ENCODE measurements at places on chromosomes 2 and 18.

DNA sequence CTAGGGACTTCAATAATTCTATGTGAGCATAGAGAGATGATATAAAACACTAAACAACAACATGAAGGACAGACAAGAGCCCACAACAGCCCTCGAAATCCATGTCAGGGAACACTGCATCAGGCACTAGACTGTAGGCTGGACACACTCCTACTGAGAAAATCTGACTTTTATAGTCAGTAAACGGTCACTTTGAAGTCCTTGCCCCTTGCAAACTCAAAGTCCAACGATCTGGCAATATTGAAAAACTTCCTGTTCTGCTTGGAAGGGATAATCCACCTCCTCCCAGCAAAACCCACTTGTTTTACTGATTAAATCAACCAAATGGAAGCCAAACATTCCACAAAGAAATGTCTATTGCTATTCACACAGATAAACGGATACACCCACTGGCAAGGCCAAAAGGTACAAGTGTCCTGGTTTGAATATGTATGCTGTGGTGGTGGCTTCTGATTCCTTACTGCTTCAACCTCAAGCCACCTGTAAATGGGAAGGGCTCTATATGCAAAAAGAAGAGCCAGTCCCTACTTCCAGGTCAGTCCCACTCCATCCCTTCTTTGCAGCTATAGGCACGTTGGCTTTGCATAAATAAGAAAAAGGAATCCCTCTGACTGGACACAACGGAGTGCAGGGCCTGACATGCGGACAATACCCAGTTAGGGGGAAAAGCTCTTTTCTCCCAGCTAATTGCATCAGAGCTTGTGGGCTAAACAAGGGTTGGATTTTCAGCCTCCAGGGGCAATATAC, 56.6 kb downstream of the STK39 start:
- DNase-seq, result no peak

DNA sequence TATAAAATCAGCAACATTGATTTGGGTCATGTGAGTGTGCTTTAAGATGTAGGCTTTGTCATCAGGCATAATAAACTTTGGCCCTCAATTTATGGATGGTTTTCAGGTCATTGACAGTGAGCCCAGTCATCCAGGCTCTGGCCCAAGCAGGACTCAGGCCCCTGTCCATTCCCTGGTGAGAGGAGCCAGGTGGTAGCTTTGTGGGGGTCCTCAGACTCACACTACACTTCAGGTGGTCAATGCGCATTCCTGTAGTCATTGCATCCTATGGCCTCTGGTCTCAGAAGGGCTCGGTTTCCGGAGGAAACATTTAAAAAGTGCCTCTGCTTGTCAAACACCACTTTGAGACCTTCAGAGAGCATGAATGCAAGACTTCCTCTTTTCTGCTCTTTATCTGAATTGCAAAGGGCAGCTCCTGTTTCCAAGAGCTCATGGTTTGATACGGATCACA, 20.2 kb downstream of the LGALSL start:
- DNase-seq, result peak; percentile 33

GRCh38 chr18:36284671-36285295, 12.7 kb upstream of the FHOD3 start:
- peak; percentile 47 for DNase-seq

- peak; percentile 41 for DNase-seq
These were observed at the start of gene MERTK for GRCh38 chr2:111897924-111898702. MERTK (plus strand) TSS chr2:111898607; CDS start chr2:111898736, 129 bp downstream.

DNA sequence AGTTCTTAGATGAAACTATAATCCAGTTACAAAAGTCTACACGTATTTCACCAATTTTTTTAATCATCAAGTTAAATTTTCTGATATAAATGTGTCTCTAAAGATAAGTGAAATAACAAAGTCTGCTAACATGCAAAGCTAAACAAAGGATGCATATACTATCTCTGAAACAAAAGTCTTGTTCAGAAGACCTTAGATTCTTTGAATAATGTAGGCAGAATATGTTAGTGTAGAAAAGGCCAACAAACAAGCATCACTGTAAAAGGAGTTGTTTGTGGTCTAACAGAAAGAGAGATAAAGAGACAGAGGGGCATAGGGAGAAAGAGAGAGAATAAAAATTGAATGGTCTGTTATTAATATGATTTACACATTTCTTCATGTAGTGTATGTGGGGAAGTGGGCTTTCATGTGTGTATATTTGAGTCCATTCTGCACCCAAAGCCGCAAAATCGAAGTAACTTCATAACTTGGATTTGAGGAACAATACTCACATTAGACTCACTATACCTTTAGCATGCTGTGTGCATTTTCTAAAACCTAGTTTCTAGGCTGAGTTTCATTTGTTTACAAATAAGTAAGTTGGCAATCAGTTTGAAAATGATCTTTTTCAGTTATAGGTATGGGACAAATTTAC, 734.8 kb upstream of the REG3G start:
- no peak for DNase-seq

DNA sequence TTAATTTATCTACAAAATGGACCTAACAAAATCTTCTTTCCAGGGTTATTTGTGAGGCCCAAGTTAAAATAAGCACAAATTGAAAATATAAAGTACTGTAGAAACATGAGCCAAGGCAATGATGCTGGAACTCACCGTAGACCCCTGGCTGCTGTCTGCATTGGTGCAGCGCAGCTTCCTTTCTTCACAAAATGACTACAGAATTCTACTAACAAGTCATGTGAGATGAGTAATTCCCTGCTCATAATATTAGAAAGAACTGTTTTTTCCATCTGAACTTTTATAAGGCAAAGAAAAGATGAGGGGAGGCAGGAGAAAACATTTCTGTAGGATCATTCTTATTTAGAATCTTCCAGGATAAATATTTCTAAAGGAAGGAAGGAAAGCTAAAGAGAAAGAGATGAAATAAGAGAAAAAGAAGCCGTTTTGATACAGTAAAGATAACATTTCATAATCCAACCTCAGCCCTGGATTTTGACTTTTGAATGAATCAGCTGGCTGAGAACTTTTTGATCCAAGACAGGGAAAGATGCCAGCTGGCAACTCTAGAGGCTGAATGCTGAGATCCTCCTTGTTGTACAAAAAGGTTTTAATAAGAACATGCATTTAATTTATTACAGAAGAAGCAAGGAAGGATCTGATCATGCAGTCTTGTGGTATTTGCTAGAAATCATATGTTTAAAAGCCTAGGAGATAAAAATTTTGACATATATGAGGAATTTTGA, 183.9 kb upstream of the KLHL14 start:
- DNase-seq, result no peak

- peak; percentile 45 for DNase-seq
These were observed 62.2 kb downstream of the RBMS1 start for GRCh38 chr2:160431441-160431840.

- no peak for DNase-seq
These were observed 19.3 kb upstream of the MGAT5 start for GRCh38 chr2:134234535-134234934.

GRCh38 chr2:46985512-46985911, 69.9 kb upstream of the MCFD2 start:
- DNase-seq, result no peak

- DNase-seq, result no peak
These were observed 86.5 kb downstream of the INHBB start for GRCh38 chr2:120432293-120432975.

- no peak for DNase-seq
These were observed 157.0 kb upstream of the NDUFV2 start for GRCh38 chr18:8945514-8945913.

GRCh38 chr2:144350151-144350802, 169.6 kb downstream of the ZEB2 start:
- DNase-seq, result no peak

DNA sequence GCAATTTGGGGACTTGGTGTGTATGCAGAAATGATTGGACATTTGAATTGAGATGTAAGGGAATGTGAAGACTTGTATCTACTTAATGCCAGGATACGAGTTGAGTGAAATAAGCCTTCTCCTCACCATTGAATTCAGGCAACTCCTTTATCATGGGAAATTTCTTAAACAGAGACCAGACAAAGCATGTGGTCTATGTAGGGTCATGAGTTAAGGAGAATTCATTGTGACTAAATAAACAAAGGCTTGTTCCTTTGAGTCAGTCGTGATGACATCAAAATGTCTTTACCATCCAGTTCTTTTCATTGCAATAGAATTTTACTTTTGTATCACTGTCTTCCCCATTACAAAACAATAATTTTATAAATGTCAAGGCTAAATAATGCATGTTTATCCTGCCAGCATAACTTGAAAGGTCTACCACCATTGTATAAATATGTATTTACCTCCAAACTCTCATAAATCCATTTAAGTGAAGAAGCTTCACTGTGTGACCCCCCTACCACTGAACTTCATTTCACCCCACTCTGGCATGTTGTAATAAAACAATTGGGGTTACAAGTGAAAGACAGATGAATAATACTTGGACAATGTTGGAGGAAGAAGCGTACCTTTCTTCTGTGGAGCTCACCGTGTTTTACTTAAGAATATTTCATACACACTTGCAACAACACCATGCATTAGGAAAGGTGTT, 149.4 kb downstream of the EPHA4 start:
- no peak for DNase-seq

DNA sequence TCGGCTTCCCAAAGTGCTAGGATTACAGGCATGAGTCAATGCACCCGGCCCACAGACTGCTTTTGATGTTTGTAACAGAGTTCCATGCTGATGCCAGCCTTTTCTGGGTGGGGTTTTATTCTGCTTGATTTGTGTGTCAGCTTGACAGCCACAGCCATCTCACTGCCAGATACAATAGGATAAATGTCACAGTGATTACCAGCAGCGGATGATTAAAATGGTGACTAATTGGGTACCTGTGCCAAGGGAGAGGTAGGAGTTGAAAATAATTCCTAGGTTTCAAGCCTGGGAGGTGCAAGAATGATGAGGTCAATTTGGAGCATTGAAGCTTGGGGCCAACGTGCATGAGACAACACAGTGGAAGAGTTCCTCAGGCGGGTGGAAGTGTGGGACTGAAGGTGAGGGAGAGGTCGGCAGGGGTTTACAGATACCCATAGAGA, 39.4 kb downstream of the SH2D6 start:
- no peak for DNase-seq

GRCh38 chr2:82317012-82317411, 2012.5 kb upstream of the LRRTM1 start:
- DNase-seq, result no peak

GRCh38 chr2:229713371-229714079, 830 bp downstream of the DNER start:
- no peak for DNase-seq

DNA sequence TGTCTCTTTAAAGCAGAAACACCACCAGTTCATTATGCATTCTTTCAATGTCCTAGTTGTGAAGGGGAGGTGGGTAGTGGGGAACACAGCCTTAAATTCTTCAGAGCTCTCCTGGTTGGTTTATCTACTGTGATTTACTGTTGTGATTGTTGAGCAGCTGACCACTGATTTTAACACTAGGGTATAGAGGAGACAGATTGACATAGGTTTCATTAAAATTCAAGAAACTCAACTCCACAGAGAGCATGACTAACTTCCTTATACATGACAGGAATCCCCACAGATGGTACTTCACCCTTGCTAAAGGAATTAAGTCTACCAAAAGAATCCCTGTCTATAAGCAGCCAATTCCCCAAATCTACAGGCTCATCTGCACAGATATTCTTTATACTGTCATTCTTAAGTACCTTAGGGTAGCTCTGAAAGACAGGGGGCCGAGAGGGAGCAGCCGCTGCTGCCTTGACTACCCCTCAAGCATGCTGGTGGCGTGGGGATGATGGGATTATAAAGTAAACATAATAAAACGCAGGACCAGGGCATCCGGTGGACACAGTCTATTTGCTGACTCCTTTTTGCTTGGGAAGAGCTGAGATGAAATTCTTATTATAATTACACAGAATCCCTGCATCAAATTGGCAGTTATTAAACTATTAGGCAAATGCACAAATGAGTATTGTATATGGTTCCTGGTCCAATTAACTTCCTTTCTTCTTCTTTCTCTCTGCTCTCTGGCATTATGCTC, 1377.6 kb upstream of the PIK3C3 start:
- no peak for DNase-seq

- DNase-seq, result no peak
These were observed 1.1 kb downstream of the CNDP2 start for GRCh38 chr18:74497324-74497676.

DNA sequence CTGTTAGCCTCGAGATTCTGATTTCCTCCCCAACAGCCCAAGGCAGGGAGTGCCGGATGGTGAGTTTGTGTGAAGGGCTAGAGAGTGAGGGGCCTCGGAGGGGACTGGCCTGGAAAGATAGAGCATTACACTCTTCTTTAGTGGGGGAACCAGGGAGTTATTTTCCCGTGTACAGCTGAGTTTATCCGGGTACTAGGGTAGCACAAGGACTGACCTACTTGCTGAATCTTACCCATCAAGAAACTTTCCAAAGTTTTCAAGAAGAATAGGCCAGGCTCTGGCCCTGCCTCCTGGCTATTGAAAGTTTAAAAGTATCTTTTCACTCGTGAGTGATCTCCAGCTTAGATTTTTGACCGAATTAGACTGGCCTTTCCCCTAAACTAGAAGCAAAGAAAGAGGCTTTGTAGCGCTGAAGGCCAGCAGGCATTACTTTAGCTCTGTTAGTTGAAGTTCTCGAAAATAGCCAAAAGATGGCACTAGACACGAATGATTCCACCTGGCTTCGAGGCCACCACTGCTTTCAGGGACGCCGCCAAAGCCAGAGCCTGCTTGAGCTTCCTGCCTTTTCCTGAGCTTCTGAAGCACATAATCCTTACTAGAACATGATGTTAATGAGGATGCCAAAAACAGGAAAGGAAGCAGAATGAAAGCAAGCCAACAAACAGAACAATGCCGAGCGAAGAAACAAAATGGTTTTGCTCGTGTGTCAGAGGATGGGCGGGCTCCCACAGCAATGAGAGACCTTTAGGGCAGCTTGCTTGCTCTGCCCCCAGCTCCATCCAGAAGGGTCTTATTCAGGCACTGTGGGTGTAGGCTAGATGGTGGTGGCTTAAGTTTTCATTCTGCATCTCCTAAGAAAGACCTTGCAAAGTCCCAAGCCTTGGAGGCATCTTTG, 55.8 kb downstream of the TSN start:
- peak; percentile 14 for DNase-seq

DNA sequence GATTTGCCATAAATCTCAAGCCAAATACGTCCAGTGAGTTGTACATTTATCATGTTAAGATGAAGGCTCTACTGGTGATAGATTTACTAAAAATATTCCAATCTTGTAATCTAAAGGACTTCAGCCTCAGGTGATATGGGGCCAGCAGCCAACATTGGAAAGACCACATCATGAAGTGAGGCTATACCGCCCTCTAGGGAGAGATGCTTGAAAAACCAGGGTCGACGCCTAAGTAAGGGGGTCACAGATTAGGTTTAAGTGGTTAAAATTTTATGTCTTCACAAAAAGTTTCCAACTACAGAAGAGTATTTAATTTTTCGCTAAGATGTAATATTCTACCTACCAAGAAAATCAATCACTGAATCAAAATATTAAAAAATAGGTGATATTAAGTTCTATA, 33.3 kb downstream of the DOCK10 start:
- no peak for DNase-seq

- DNase-seq, result no peak
These were observed 17.1 kb downstream of the CYB5A start for GRCh38 chr18:74274700-74275099.

Data from naive B cell (primary cell).